ENCODE measurements at places on chromosomes 6 and 20. TPM values are rescaled to one million over a fixed set of nuclear protein-coding genes. Genes with fewer than 3 reads are reported as not detected.

- DNase-seq, result no peak
- H3K27ac ChIP-seq, result no peak overlapping the region
- peaks cover 3% of the 10 kb centered on the region for H3K4me1 ChIP-seq
- no peaks in the 10 kb centered on the region for H3K27me3 ChIP-seq
- H3K4me3 ChIP-seq, result no peak overlapping the region
- H3K36me3 ChIP-seq, result peaks cover 3% of the 10 kb centered on the region
These were observed 90.9 kb downstream of the SPTLC3 start for GRCh38 chr20:13099676-13100075.

DNA sequence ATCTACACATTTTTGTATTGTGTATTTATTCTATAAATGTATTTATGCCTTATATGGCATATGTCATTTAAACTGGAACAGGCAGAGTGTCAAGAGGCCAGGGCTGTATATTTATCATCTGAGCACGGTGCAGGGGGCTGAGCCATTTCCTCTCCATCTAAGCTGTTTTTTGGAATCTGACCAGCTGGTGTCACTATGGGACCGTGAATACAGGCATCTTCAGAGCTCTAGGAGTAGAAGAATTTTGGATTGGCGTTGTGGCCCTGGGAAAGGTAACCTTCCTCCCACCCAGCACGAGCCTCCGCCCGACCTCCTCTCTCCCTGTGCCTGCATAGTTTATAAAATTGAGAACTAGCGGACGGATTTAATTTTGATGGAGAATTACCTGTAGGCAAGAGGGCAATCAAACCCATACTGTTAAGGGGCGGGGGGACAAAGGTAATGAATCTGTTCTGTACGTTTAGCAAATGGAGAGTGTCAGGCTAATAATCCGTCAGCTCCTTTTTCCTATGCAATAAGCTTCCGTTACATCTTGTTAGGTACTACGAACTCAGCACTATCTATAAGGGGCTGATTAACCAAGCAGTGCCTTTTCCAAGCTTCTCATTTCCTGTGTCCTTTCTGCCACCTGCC is 29.0 kb upstream of the EEF1E1 start:
- H3K27ac ChIP-seq, result no peak overlapping the region
- no peak for DNase-seq
- H3K4me1 ChIP-seq, result peaks cover 3% of the 10 kb centered on the region
- peaks cover 10% of the 10 kb centered on the region for H3K27me3 ChIP-seq
- no peak overlapping the region for H3K4me3 ChIP-seq
- no peaks in the 10 kb centered on the region for H3K36me3 ChIP-seq

DNA sequence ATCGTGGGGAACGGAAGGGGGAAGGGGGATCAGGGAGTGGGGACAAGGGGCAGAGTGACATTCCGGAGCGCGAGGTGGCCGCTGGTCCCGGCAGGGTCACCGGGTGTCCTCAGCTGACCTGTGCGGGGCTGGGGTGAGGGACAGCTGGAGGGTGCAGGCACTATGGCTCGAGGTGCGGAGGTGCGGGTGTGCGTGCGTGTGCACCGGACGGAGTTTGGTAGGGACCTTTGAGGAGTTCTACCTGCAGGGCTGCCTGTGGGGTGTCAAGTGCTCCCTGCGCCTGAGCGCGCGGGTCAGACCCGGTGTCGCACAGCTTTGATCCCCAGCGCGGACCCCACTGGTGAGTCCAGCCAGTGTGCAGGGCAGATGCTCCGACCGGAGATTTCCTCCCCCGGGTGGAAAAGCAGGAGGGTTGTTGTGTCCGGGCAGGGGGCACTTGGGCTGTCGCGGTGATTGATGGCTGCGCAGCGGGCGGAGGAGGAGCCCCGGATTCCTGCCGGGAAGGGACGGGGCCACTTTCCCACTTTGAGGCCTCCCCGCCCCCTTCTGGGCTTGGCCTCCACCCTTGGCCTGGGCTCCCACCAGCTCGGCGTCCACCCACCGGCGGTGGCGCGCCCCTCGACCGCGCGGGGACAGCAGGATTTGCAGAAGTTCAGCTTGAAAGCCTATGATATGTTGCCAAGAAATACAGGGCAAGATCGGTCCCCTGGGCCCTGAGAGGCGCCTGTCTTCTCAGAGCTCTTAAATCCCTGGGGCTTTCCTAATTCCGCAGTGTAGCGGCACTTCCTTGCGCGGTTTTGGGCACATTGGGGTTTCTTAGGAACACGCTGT is 658 bp downstream of the RIN2 start:
- peaks cover 38% of the 10 kb centered on the region for H3K4me1 ChIP-seq
- H3K4me3 ChIP-seq, result peak overlapping the region; percentile 90
- DNase-seq, result no peak
- no peaks in the 10 kb centered on the region for H3K27me3 ChIP-seq
- peak overlapping the region; percentile 87 for H3K27ac ChIP-seq
- peaks cover 3% of the 10 kb centered on the region for H3K36me3 ChIP-seq

GRCh38 chr6:36873612-36874442 is 776 bp downstream of the PPIL1 start:
- peak overlapping the region; percentile 98 for H3K4me3 ChIP-seq
- peak overlapping the region; percentile 99 for H3K27ac ChIP-seq
- peaks cover 11% of the 10 kb centered on the region for H3K36me3 ChIP-seq
- H3K4me1 ChIP-seq, result peaks cover 21% of the 10 kb centered on the region
- no peaks in the 10 kb centered on the region for H3K27me3 ChIP-seq
- DNase-seq, result no peak

- H3K27ac ChIP-seq, result no peak overlapping the region
- no peaks in the 10 kb centered on the region for H3K27me3 ChIP-seq
These were observed 57.7 kb downstream of the ZDHHC14 start for GRCh38 chr6:157438611-157439111.

DNA sequence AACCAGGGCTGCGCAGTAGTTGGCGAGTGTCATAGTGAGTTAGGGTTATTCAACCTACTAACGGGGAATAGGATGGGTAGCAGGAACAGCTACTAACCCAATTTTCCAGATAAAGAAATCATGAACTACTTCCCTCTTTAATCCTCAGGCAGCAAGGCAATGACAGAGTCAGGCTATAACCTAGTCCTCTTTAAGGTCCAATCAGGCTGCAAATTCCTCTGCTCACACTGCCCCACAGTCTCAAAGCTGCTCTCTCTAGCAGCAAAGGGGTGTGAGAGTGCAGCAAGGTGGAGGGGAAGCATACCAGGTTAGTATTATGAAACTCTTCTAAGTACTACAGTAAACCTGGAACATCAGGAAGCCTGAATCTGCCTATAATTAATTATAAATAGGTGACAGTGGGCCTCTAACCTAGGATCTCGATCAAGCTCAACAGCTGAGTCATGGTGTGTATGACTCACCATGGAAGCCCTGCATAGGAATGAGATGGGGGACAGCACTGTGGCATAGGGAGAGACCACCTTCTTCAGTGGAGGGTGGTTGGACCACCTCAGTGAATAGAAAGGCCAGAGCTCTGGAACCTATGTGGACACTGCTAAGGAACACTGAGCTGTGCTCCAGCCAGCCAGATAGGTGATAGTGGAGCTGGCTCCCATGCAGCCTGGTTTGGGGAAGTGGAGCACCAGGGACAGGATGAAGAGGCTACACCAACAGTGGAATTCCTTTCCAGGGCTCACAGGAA is 7.9 kb downstream of the PEX6 start:
- H3K4me1 ChIP-seq, result peaks cover 9% of the 10 kb centered on the region
- H3K27ac ChIP-seq, result peak overlapping the region; percentile 22
- DNase-seq, result no peak
- H3K4me3 ChIP-seq, result no peak overlapping the region

DNA sequence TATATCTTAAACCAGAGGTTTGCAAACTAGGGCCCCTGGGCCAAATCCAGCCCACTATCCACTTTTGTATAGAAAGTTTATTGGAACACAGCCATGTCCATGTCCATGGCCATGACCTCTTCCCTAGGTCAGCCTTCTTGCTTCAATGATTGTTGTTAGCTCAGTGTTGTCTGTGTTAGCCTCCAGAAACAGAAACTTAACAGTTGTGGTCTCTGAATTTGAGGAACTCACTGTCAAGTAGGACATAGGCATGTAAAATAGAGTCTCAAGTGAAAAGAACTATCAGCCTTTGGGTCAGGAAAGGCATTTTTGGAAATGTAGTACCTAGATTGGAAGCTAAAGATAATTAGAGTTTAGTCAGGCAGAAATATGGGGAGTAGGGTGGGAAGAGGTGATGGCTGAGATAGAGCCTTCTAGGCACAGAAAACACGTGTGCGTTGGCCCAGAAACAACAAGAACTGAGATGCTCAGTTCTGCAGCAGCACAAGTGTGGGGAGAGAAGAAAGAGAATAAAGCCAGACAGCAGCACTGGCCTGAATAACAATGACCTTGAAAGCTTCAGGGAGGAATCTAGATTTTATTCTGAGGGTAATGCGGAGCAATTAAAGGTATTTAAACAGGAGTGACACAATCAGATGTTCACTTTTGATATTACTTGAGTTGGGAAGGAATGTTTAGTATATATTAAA is 87.0 kb upstream of the OLIG3 start:
- H3K36me3 ChIP-seq, result no peaks in the 10 kb centered on the region
- H3K4me3 ChIP-seq, result no peak overlapping the region
- H3K4me1 ChIP-seq, result no peaks in the 10 kb centered on the region
- no peak overlapping the region for H3K27ac ChIP-seq
- no peak for DNase-seq
- H3K27me3 ChIP-seq, result peaks cover 16% of the 10 kb centered on the region

- H3K4me3 ChIP-seq, result peak overlapping the region; percentile 98
- peaks cover 57% of the 10 kb centered on the region for H3K4me1 ChIP-seq
- peak overlapping the region; percentile 75 for H3K27ac ChIP-seq
- no peaks in the 10 kb centered on the region for H3K27me3 ChIP-seq
- no peak for DNase-seq
- no peaks in the 10 kb centered on the region for H3K36me3 ChIP-seq
These were observed 46.7 kb upstream of the SUPT3H start for GRCh38 chr6:45424451-45424861.

DNA sequence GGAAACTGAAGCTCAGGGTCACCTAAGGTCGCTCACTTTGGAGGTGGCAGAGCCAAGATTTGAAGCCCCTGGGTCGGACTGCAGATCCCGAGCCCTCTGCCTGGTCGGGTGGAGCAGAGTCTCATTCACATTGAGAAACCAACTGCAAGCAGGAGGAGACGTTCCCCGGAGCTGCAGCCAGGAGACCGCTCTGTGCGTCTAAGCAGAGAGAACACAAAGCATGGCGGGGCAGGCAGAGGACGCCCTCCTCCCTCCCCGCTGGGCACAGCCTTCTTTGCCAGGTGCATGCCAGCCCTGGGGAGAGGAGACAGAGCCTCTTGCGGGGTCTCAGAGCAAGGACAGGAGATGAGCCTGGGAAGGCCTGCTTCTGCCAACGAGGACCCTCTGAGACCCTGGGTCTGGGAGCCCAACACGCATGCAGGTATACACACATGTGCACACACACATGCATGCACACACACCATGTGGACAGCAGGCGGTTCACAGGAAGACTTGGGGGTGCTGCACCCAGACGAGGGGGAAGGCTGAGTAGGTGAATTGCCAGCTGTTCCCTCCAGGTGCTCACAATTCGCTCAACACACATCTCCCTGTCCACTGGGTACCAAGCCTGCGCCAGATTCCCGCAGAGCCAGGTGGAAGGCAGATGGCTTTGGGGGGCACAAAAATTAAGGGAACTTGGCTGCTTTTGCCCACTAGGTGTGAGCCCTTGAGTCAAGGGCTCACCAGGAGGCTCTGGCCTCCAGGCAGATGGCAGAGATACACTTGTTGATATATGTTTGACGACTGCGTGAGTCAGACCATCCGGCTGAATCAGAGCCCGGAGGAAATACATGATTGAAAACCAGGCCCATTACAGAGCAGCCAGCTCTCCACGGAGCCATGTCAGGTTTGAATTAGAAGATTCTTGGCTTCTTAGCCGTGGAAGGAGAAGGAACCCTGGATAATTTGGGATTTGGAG is 5.5 kb upstream of the NTSR1 start:
- H3K36me3 ChIP-seq, result no peaks in the 10 kb centered on the region
- peak; percentile 79 for DNase-seq
- H3K27ac ChIP-seq, result peak overlapping the region; percentile 87
- H3K4me3 ChIP-seq, result no peak overlapping the region
- peaks cover 16% of the 10 kb centered on the region for H3K27me3 ChIP-seq
- peaks cover 18% of the 10 kb centered on the region for H3K4me1 ChIP-seq

The FLRT3 gene
- 1.5 TPM for total RNA-seq

The PHACTR1 gene
- total RNA-seq, result 2.5 TPM

The BHLHE23 gene
- not detected for total RNA-seq

The AVP gene
- not detected for total RNA-seq

The MCCD1 gene
- total RNA-seq, result not detected

The TSPO2 gene
- not detected for total RNA-seq

Data from chondrocyte (in vitro differentiated cells).